ENCODE measurements at places on chromosomes 16 and 17.
A peak's percentile ranks its signal among the peaks of the same experiment; 100 is the strongest.

DNA sequence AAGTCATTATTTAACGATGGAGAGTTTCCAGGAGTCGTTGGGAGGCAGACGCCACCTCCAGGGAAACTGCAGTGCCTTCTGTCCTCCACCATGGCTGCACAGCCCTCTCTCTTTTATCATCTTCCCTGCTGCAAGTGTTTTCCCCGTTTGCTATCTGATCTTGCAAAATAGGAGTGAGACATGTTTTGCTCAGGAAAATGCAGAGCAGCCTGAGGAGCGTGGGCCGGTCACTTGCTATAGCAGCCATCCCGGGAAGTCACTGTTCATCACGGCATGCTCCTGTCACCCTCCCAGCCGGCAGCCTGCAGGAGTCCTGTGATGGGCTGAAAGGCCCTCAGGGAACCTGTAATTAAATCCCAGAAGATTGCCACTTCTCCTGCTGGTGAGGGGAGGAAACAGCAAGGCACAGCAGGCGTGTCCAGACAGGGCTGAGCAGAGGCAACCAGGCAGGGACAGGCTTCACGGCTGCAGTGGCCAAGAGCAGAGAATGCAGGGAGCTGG is 143.1 kb downstream of the GSG1L start:
- DNase-seq, result peak; percentile 90

GRCh38 chr16:2874912-2875362 is 8.1 kb upstream of the FLYWCH2 start:
- peak; percentile 42 for DNase-seq

DNA sequence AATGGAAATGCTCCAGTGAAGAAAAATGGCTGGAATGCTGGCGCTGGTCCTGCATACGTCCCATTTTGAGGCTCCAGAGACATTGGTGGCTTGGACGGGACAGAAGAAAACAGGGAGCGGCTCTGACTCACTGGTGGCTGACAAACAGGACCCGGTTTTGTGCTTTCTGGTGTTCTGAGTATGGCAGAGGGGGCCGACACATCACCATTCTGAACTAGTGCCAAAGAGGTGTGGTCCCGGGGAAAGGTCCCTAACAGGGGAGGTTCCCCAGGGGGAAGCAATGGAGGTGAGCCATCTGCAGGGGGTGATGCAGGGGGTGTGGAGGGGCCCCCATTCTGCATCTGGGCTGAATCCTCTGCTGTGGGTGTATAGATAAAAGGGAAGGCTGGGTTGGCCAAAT is 8.3 kb downstream of the ANKRD40 start:
- no peak for DNase-seq

DNA sequence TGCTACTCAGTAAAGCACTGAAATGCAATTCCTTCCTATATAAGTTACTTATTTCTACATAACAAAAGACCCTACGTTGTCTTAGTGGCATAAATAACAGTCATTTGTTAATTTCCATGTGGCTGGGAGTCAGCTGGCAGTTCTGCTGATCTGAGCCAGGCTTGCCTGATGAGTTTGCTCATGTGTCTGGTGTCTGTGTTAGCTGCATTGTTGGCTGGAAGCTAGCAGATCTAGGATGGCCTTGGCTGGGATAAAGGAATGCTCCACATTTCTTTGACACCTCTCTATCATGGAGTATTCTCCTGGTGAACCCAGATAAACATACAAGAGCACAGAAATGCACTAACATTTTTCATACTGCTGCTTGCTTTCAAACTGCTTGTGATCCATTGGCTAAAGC is 264.4 kb upstream of the MON1B start:
- no peak for DNase-seq

DNA sequence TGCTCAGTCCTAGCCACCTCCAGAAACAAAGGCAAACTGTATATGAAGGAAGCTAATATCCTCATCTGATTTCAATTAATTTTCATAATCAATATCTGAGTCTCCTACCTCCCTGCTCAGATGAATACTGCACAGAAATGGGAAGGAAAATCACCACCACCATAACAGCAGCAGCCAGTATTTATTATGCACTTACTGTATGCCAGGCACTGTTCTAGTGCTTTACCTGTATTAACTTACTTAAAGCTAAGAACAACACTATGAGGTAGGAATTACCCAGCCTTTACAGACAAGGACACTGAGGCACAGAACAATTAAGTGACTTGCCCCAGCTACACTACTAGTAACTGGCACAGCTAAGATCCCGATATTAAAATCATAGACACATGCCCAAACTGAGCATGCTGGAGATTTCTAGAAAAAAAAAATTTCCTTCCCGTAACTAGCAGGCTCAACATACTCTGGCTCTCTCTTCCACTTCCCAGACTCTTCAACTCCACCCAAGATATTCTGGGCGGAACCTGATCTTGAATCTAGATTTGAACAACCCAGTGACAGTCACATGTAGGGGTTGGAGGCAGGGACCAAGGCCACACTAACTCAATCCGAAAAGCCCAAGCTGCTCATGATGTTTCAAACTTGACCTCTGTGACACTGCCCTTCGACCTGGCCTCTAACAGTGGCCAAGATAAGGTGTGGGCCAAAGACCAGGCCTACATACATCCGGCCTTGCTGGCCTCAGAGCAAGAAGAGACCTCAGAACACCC is 3.9 kb downstream of the TRIM25 start:
- DNase-seq, result no peak

- DNase-seq, result no peak
These were observed 15.5 kb upstream of the CUEDC1 start for GRCh38 chr17:57970710-57971109.

DNA sequence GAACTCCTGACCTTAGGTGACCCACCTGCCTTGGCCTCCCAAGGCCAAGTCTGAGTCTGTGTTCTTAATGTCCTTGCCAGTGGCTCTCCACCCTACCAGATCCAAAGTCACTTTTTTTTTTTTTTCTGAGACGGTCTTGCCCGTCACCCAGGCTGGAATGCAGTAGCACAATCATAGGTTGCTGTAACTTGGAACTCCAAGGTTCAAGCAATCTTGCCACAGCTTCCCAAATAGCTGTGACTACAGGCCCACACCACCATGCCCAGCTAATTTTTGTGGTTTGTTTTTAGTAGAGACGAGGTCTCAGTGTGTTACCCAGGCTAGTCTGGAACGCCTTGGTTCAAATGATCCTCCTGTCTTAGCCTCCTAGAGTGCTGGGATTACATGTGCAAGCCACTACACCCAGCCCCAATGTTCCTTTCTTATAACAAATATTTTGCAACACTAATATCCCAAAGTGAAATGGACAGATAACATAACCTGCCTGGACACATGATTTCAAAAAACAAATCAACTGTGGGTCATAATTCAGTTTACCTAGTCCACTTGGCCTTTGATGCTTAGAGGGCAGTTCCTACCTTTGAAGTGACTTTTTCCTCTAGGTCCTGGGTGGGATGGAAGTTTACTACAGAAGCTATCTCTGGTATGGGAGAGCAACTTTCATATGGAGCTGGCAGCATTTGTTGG is 4.0 kb upstream of the RAPGEFL1 start:
- no peak for DNase-seq

DNA sequence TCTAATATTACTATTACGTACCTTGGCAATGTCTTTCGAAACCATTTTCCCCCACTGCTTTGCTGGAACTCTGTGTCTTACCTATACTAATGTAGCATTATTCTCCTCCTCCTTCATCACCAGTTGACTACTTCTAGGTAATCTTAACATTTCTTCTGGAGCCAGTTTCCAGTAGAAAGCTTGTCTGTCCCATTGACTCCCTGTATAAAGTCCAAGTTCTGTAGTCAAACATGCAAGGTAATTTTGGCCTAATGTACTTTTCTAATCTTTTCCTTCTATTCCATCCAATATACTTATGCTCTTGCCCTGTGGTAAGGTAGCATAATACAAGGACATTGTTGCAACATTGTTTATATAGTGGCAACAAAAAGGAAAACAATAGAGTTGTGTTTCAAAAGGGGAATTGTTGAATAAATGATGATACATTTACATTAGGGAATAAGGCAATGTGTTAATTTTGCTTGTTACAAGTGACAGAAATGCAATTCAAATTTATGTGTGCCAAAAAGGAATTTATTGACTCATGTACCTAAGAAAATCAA is 27.9 kb downstream of the OMG start:
- DNase-seq, result no peak

DNA sequence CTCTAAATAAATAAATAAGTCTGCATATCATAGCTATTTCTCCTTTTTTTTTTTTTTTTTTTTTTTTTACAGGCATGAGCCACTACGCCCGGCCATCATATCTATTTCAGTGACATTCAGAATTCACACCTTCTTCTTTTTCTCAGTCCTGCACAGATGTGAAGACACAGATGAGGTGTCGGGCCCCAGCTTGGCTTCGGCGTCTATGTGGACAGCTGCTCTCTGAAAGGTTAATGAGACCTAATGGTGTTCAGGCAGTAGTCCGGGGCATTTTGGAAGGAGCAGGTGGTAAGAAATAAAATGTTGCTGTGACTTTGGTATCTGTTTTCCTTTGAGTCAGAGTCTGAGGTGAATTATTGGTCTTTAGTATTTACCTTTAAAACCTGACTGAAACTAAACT is 23.6 kb downstream of the TANGO6 start:
- peak; percentile 66 for DNase-seq

DNA sequence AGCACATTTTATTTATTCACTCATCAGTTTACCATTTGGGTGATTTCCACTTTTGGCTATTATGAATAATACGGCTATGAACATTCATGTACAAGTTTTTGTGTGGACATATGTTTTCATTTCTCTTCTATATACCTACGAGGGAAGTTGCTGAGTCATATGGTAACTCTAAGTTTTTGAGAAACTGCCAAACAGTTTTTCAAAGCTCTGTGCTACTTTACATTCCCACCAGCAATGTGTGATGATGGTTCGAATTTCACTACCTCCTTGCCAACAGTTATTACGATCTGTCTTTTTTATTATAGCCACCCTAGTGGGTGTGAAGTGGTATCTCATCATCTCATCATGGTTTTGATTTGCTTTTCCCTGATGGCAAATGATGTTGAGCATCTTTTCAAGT is 63.7 kb upstream of the MRTFB start:
- DNase-seq, result no peak

GRCh38 chr17:76138234-76138895 is 2.7 kb downstream of the FOXJ1 start:
- DNase-seq, result no peak

Data from NCI-H2171 (cell line).